ENCODE measurements at places on chromosomes 1 and 21. TPM values are rescaled to one million over a fixed set of nuclear protein-coding genes. Genes with fewer than 3 reads are reported as not detected.

Gene CD1D
- total RNA-seq = 0.92 TPM

Gene PRAMEF12
- total RNA-seq = not detected

Gene TPTE
- not detected for total RNA-seq

Gene RXFP4
- not detected for total RNA-seq

Gene CHD5
- total RNA-seq = 0.94 TPM

Gene NTRK1
- 0.24 TPM for total RNA-seq

- no peak for DNase-seq
- no peak overlapping the region for H3K27ac ChIP-seq
- no peak overlapping the region for H3K4me3 ChIP-seq
- H3K36me3 ChIP-seq = no peaks in the 10 kb centered on the region
Measured at GRCh38 chr1:234882898-234883297, 245.7 kb downstream of the TOMM20 start.

DNA sequence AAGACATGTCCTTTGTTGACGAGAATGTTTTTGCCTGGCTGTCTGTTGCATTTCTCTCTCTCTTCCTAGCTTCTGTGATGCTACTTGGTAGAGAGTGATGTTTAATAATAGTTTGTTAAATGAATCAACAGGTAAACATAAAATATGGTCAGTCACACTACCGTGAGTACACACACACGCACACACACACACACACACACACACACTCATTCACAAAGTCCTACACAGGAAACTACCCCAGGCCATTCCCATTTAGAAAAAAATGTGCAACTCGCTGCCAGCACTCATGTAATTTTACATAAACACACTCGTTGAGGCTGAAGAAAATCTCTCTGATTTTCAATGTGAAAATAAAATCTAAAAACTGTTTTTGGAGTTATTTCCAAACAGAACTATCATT is 38.7 kb downstream of the RUNX1 start:
- no peaks in the 10 kb centered on the region for H3K27me3 ChIP-seq
- DNase-seq = no peak
- no peaks in the 10 kb centered on the region for H3K36me3 ChIP-seq

GRCh38 chr1:21175670-21176581 is 771 bp downstream of the EIF4G3 start:
- peak overlapping the region; percentile 87 for H3K4me3 ChIP-seq
- H3K36me3 ChIP-seq = peaks cover 9% of the 10 kb centered on the region
- peak overlapping the region; percentile 59 for H3K27ac ChIP-seq

- H3K27ac ChIP-seq = no peak overlapping the region
- no peak for DNase-seq
- no peaks in the 10 kb centered on the region for H3K36me3 ChIP-seq
Measured at GRCh38 chr1:68185743-68186142, 46.6 kb downstream of the WLS start.

- H3K27ac ChIP-seq = no peak overlapping the region
- H3K4me3 ChIP-seq = no peak overlapping the region
- H3K4me1 ChIP-seq = no peaks in the 10 kb centered on the region
- DNase-seq = no peak
Measured at GRCh38 chr1:245923215-245923614, 583.9 kb downstream of the SMYD3 start.

- H3K36me3 ChIP-seq = no peaks in the 10 kb centered on the region
- no peak overlapping the region for H3K4me3 ChIP-seq
- peaks cover 10% of the 10 kb centered on the region for H3K4me1 ChIP-seq
Measured at GRCh38 chr1:17400725-17401341, 28.8 kb downstream of the PADI6 start.

DNA sequence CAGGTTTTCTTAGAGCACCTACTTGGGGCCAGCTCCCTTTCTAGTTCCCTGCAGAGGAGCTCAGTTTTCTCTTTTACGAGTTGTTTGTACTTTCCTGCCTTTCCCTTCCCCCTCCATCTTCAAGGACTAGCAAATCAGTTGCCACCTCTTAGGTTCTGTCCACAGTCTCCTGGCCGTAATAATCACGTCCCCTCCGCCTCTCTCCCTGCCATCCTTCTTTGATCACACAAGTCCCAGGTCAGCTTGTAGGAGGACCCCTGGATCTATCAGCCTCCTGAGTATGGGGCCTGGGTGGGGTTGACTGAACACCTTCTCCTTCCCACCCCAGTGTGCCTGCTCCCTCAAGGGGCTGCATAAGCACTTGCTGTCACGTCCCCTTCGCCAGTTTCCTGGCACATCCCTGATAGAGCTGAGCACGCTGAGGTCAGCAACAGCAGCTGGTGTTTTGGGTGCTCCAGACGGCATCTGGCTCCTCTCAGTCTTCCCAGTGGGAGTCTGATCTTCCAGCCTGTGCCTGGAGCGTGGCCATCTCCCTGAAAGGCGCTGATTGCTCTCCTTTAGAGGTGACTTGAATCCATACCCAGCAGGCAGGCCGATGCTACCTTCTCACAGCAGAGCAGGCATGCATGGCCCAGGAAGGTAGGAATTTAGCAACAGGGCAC is 216.1 kb upstream of the TMEM51 start:
- H3K36me3 ChIP-seq = no peaks in the 10 kb centered on the region
- DNase-seq = no peak
- H3K27me3 ChIP-seq = no peaks in the 10 kb centered on the region
- no peak overlapping the region for H3K4me3 ChIP-seq
- H3K27ac ChIP-seq = no peak overlapping the region

DNA sequence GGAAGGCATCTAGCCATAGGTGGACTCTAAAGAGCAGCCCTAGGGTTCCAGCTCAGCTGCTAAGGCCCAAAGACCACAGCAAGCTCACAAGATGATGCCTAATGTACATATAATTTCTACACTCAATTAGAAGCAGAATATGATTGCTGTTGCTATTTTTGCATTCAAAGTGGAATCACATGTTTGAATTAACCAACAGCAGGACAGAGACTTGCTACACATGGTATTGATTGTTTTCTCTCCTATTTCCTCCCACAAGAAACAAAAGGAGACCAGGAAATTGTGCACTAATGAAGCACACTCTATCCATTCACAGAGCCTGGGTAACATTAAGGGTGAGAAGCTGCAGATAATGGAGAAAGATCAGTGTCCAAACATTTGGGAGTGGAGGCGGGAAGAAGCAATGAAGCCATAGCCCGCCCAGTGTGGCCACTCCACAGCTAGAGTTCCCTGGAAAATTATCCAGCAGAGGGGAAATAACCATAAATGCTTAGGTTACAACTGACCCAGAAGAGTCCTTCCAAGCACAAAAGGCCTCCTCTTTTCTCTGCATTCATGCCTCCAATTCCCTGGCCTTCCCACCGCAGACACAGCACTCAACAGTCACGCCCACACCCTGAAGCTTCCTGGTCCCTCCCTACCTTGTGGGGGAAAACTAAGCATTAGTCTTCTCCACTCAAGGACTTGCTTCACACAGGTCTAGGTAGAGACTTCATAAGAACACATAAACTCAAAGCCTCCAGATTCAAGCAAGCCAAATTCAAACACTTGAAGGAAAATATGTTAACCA is 7.5 kb downstream of the CNN3 start:
- no peaks in the 10 kb centered on the region for H3K36me3 ChIP-seq
- DNase-seq = no peak
- H3K27me3 ChIP-seq = no peaks in the 10 kb centered on the region
- no peak overlapping the region for H3K4me3 ChIP-seq
- no peak overlapping the region for H3K27ac ChIP-seq
- peaks cover 2% of the 10 kb centered on the region for H3K4me1 ChIP-seq

All from H1 (cell line).